Type B pancreatic cell (in vitro differentiated cells): ENCODE measurements at places on chromosomes 4 and X. TPM values are rescaled to one million over a fixed set of nuclear protein-coding genes. Genes with fewer than 3 reads are reported as not detected.

The PRR32 gene
- total RNA-seq = 0.48 TPM in 1 of 2 replicates, not detected in the other

The CCDC120 gene
- total RNA-seq = 25.3 and 48.6 TPM in 2 replicates

The NXF2 gene
- total RNA-seq = not detected in 2 replicates

The FAM133A gene
- 0.46 TPM in 1 of 2 replicates, not detected in the other for total RNA-seq

The SHOX gene
- not detected in 2 replicates for total RNA-seq

The MTHFD2L gene
- total RNA-seq = 11.2 and 14.6 TPM in 2 replicates

The HSPA4L gene
- total RNA-seq = 9.7 and 17.2 TPM in 2 replicates

The BMP15 gene
- total RNA-seq = not detected in 2 replicates

The TCP11X2 gene
- total RNA-seq = not detected in 2 replicates

The CPLX1 gene
- 3.7 and 5.6 TPM in 2 replicates for total RNA-seq

The AFAP1 gene
- total RNA-seq = 36.6 and 37.2 TPM in 2 replicates

The PRKX gene
- total RNA-seq = 78.9 and 123 TPM in 2 replicates

The GPRASP3 gene
- 3.8 and 9.1 TPM in 2 replicates for total RNA-seq

The GLRA2 gene
- total RNA-seq = 0.38 and 1.6 TPM in 2 replicates

The RASL11B gene
- 2.7 and 15.7 TPM in 2 replicates for total RNA-seq

The GRID2 gene
- total RNA-seq = 1.3 and 1.7 TPM in 2 replicates

The AMBN gene
- 0.36 and 0.94 TPM in 2 replicates for total RNA-seq

The GC gene
- 71.9 and 245 TPM in 2 replicates for total RNA-seq

The TNIP3 gene
- total RNA-seq = 0.24 TPM in 1 of 2 replicates, not detected in the other

The RHOH gene
- 3.1 and 5.4 TPM in 2 replicates for total RNA-seq

The SSX2B gene
- total RNA-seq = not detected in 2 replicates

The MRPL1 gene
- total RNA-seq = 27.1 and 44.1 TPM in 2 replicates

The PAK3 gene
- total RNA-seq = 4.8 and 10.8 TPM in 2 replicates

The ABCE1 gene
- 62.1 and 77.9 TPM in 2 replicates for total RNA-seq

The ADD1 gene
- total RNA-seq = 197 and 235 TPM in 2 replicates

The ARMCX1 gene
- total RNA-seq = 21.1 and 25.0 TPM in 2 replicates

The NALF2 gene
- total RNA-seq = 1.8 and 3.4 TPM in 2 replicates

The ANKRD17 gene
- 76.5 and 77.7 TPM in 2 replicates for total RNA-seq

The ARHGAP10 gene
- total RNA-seq = 25.2 and 25.5 TPM in 2 replicates
